ENCODE measurements at places on chromosomes 1 and 21. TPM values are rescaled to one million over a fixed set of nuclear protein-coding genes. Genes with fewer than 3 reads are reported as not detected.

HPCAL4 gene
- total RNA-seq = not detected

DNA sequence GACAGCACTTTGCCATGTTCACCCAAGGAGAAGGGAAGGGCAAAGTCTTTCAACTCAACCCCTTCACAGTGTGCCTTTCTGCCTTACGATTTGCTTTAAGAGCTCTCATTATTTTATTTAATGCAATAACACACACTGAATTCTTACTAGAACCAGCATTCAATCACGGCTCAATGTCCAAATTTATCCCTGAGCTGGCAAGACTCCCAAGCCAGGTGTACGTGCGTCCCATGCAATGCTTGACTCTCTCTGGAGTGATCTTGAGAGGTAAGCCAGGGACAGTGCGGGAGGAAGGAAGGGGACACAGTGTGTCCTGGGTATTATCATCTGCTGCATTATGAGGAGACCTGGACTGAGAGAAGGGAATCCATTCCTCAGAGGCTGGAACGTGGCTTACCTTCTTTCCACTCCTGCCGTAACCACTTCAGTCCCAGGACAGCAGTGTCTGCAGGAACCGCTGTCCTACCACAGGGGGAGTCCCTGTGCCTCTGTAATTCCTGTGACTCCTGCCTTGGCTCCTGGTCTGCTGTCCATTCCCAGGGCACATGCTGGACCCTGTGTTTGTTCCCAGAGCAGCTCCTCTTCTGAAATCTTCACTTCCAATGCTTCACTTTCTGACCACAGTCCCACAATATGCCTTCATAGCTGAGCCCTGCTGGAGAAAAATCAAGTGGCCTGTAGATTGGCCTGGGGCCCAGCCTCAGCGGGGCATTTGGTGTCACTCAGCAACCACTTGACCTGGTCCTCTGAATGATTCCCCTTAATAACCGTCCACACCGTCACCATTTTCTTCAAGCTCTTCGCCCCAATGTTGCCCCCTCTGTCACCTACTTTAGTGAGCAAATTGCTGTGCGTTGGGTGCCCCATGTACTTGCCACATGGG, 28.6 kb upstream of the STUM start:
- no peaks in the 10 kb centered on the region for H3K4me1 ChIP-seq
- no peak overlapping the region for H3K27ac ChIP-seq
- no peak for DNase-seq
- H3K4me3 ChIP-seq = no peak overlapping the region
- no peaks in the 10 kb centered on the region for H3K36me3 ChIP-seq

GRCh38 chr1:177423090-177423489, 252.3 kb downstream of the BRINP2 start:
- H3K4me3 ChIP-seq = no peak overlapping the region
- no peaks in the 10 kb centered on the region for H3K4me1 ChIP-seq
- H3K27ac ChIP-seq = no peak overlapping the region
- no peak for DNase-seq

PRDX1 gene
- total RNA-seq = 207 TPM

- DNase-seq = no peak
- no peak overlapping the region for H3K27ac ChIP-seq
- peaks cover 21% of the 10 kb centered on the region for H3K4me1 ChIP-seq
- no peak overlapping the region for H3K4me3 ChIP-seq
- no peaks in the 10 kb centered on the region for H3K27me3 ChIP-seq
Observed at GRCh38 chr1:109252893-109253802, 3.8 kb downstream of the CELSR2 start.
